ENCODE measurements at places on chromosomes 2 and 18. TPM values are rescaled to one million over a fixed set of nuclear protein-coding genes. Genes with fewer than 3 reads are reported as not detected.

DHRS9 gene
- 1.9 TPM for polyA plus RNA-seq

GRCh38 chr2:151761687-151762086 is 27.4 kb upstream of the NEB start:
- no peak for DNase-seq
- H3K4me1 ChIP-seq, result no peaks in the 10 kb centered on the region
- H3K36me3 ChIP-seq, result no peaks in the 10 kb centered on the region
- no peaks in the 10 kb centered on the region for H3K27me3 ChIP-seq

GRCh38 chr2:221527776-221528309 is 44.3 kb downstream of the EPHA4 start:
- H3K4me1 ChIP-seq, result no peaks in the 10 kb centered on the region
- H3K4me3 ChIP-seq, result no peak overlapping the region
- no peak overlapping the region for H3K27ac ChIP-seq
- H3K36me3 ChIP-seq, result no peaks in the 10 kb centered on the region
- DNase-seq, result no peak

DNA sequence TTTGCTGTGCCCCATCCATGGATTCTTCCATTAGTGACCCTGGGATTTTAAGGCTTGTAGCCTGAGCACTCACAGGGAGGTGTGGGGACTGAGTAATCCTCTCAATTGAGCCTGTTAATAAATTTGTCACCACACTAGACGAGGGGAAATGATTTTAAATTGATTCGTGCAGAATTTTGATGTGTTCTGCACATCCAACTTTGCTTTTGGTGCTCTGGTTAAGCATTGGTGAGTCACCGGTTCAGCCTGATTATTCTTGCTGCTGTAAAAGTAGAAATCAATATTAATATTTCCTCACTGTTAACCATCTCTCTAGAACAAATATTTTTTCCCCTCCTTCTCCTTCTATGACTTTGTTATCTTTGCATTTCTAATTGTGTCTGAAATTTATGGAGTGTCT is 482.0 kb downstream of the TSN start:
- no peak for DNase-seq
- no peak overlapping the region for H3K27ac ChIP-seq
- no peaks in the 10 kb centered on the region for H3K36me3 ChIP-seq
- no peaks in the 10 kb centered on the region for H3K27me3 ChIP-seq
- no peak overlapping the region for H3K4me3 ChIP-seq

DNA sequence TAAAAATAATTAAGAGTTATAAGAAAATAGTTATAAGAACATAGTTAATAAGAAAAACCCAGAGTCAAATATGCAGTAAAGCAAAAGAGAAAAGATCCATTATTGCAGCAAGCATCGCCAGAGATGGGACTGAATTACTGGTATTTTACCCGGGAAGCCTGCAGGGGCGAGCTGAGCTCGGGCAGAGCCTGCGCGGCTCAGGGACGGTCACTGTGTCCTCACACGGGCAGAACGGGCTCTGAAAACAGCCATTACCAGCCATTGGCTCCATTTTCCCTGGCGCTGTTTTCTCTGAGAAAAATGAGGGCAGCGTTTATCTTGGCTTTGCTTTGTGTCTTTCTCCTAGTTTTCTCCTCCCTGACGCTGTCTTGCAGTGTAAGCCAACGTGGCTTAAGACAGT is 95.3 kb upstream of the ALKAL2 start:
- no peaks in the 10 kb centered on the region for H3K36me3 ChIP-seq
- no peak for DNase-seq
- H3K4me1 ChIP-seq, result no peaks in the 10 kb centered on the region
- H3K27ac ChIP-seq, result no peak overlapping the region
- H3K4me3 ChIP-seq, result no peak overlapping the region

- H3K27ac ChIP-seq, result no peak overlapping the region
- no peaks in the 10 kb centered on the region for H3K36me3 ChIP-seq
- H3K4me3 ChIP-seq, result no peak overlapping the region
- no peak for DNase-seq
Observed at GRCh38 chr2:140457483-140457882, 1673.3 kb downstream of the LRP1B start.

GRCh38 chr2:166106431-166107015 is 21.3 kb downstream of the SCN1A start:
- H3K36me3 ChIP-seq, result no peaks in the 10 kb centered on the region
- no peak for DNase-seq
- H3K4me1 ChIP-seq, result no peaks in the 10 kb centered on the region
- no peak overlapping the region for H3K27ac ChIP-seq
- H3K4me3 ChIP-seq, result no peak overlapping the region

GRCh38 chr2:177998996-177999395 is 73.6 kb downstream of the PDE11A start:
- H3K36me3 ChIP-seq, result no peaks in the 10 kb centered on the region
- no peak for DNase-seq
- no peaks in the 10 kb centered on the region for H3K4me1 ChIP-seq
- no peak overlapping the region for H3K4me3 ChIP-seq

All from aorta (tissue), 5 donors.